ENCODE measurements at places on chromosomes 2 and 18.

DNA sequence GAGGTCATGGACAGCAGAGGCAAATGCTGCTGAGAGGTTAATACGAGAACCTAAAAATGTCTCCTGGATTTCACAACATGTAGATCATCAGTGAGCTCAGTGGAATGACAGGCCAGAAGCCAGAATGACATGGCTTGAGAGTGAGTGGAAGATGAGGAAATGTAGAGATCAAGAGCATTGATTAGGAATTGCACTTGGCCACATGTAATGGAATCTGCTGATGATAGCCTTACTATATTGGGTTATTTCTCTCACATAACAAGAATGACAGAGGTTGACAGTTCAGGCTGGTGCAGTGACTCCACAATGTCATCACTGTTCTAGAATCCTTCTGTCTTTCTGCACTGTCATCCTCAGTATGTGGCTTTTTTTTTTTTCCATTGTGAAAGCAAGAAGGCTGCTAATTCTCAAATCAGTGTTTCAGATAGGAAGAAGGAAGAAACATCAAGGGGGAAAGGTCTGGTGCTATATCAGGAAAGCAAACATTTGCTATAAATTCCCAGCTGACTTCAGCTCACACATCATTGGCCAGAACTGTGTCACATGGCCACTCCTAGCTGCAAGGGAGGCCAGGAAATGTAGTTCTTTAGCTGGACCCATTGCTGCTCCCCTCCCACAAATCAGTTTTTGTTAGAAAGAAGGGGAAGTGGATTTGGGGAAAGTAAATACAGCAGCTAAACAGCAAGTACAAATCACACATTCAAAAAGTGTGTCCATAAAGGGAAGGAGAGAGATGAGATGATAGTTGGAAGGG lies 127.2 kb downstream of the FAM161A start:
- no peak for DNase-seq

DNA sequence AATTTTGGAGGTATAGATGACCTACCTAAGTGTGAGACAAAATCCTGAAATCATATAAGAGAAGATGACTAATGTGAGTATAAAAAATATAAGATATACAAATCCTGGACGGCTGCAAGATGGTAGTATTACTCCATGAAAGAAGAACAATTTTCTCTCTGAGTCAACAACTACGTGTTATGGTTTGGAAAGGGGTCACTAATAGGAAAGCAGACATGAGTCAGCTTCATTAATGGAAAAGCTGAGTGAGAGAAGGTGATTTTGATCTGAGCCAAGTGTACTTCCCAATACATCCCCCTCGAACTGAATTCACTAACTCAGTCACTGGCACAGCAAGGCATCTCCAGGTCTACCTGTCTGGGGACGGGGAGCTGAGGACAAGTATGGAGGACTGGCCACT lies 20.1 kb upstream of the SELENOI start:
- no peak for DNase-seq

- DNase-seq, result no peak
Observed at GRCh38 chr18:46563317-46563716, 93.7 kb downstream of the LOXHD1 start.

DNA sequence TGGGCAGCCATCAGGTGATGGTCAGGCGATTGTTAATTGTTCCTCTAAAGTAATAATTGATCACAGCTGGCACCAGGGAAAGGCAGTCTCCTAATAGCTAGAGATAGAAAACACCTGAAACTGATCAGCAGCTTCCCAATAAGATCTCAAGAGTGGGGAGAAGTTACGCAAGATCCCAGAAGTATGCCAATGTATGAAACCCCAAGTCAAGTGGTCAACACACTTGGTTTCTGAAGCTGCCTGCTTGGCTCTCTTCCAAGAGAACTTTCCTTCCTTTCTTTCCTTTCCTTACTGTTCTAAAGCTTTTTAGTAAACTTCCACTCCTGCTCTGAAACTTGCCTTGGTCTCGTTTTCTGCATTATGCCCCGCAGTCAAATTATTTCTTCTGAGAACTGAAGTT lies 201.6 kb upstream of the SKOR2 start:
- no peak for DNase-seq

GRCh38 chr18:48412339-48412929 lies 3.3 kb upstream of the ZBTB7C start:
- DNase-seq, result peak; percentile 63

- DNase-seq, result peak; percentile 29
Observed at GRCh38 chr2:169734169-169734847, 676 bp downstream of the KLHL23 start.

- no peak for DNase-seq
Observed at GRCh38 chr2:191946471-191947182, 99.7 kb upstream of the CAVIN2 start.

- no peak for DNase-seq
Observed at GRCh38 chr2:162125138-162125537, 26.9 kb downstream of the GCG start.

DNA sequence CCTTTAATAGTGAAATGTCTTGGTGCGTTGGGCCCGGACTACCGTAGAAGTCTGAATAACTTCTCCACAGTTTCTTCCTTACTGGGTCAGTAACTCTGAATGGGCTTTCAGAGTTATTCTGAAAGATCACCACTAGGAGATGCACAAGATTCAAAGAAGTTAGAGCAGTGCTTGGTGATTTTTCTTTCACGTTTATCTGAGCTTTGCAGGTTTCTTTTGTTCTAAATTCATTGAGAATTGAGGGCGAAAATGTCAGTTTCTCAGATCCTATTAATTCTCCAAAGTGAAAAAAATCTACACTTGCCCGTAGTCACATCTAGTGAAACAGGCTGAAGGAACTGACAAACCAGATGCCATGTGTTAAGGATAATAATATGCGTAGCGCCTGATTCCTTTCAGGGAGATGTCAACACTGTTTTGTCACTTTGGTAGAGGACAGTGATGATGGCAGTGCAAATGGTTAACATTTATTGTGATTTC lies 70.1 kb downstream of the QPCT start:
- peak; percentile 44 for DNase-seq

DNA sequence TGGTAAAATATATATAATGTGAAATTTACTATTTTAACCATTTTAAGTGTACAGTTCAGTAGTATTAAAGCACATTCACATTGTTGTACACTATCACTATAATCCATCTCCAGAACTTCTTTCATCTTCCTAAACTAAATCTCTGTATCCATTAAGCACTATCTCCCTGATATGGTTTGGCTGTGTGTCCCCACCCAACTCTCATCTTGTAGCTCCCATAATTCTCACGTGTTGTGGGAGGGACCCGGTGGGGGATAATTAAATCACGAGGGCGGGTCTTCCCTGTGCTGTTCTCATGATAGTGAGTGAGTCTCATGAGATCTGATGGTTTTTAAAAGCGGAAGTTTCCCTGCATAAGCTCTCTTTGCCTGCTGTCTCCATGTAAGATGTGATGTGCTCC lies 178.9 kb upstream of the NABP1 start:
- DNase-seq, result no peak

DNA sequence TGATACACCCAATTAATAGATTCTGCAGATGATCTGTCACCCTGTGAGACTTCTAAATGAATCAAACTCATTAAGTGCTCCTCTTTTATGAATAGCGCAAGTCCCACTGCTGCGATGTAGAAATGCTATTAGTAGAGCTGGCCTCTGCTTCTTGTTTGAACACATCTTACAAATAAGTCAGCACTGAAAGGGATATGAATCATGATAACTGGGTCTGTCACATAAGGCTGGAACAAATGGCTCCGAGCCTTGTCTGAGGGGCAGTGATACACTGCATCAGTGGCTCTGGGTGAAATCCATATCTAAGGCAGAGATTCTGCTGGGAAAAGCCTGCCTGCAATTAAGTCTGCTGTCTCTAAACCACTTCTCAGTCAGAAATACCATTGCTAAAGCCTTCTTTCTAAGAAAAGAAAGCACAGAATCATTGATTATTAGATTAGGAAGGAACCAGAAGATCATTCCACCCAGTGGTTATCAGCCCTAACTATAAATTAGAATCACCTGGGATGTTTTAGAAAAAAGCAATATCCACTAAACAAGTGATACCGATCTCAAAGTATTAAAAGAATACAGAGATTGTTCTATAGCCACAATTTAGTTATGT lies 75.2 kb downstream of the SLC5A7 start:
- DNase-seq, result no peak

GRCh38 chr2:177783091-177783490 lies 289.5 kb downstream of the PDE11A start:
- no peak for DNase-seq

- DNase-seq, result no peak
Observed at GRCh38 chr2:156170929-156171328, 161.6 kb downstream of the NR4A2 start.
